ENCODE measurements at places on chromosomes 2 and 18. TPM values are rescaled to one million over a fixed set of nuclear protein-coding genes. Genes with fewer than 3 reads are reported as not detected.

DNA sequence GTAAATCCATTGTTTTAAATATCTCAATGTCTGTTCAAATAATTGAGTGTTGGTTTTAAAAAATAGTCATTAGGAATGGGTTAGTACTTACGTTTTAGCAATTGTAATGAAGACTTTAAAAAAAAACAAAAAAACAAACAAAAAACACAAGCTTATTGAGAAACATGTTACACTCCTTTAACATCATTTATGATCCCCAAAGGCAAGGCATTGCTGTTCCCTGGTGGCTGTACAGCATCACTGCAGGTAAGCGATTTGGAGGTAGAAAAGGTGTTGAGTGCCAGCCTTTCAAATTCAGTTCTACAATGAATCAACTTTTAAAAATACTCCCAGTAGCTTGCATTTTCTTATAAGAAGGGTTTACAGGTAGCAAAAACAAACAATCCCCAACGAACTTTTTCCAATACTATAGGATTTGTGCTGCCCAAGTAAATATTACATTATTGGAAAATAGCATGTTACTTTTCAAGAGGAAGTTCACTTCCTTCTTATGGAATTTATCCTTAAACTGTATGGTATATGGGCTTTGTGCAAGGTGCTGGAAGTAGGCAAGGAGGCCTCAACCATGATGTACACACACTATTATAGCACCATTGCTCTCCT, 27.5 kb downstream of the CNRIP1 start:
- no peaks in the 10 kb centered on the region for H3K27me3 ChIP-seq
- no peak overlapping the region for H3K4me3 ChIP-seq
- H3K4me1 ChIP-seq, result no peaks in the 10 kb centered on the region
- H3K27ac ChIP-seq, result no peak overlapping the region
- DNase-seq, result no peak
- H3K36me3 ChIP-seq, result no peaks in the 10 kb centered on the region

DNA sequence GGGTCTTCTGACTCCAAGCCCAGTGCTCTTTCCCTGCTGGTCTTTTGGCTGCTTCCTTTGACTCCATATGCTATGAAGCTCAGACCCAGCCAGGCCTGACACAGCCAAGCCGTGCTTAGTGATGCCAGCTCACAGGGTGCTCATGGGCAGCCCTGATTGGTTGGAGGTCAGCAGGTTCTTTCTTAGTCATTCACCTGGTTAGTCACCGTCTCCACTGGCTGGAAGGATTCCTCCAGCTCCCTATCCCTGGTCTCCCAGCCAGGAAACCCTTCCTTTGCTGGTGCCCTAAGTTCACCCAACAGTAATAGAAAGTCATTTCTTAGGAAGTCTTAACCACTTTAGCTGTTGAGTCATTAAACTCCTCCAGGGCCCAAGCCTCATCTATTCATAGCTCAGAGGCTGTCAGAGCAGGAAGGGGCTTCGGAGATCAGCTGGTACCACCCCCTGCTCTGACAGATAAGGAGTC, 3.9 kb downstream of the KCNK3 start:
- no peak overlapping the region for H3K4me3 ChIP-seq
- no peak for DNase-seq
- peaks cover 9% of the 10 kb centered on the region for H3K27me3 ChIP-seq
- no peak overlapping the region for H3K27ac ChIP-seq
- no peaks in the 10 kb centered on the region for H3K4me1 ChIP-seq
- H3K36me3 ChIP-seq, result no peaks in the 10 kb centered on the region

GRCh38 chr2:203631068-203631757, 75.2 kb upstream of the CD28 start:
- H3K4me1 ChIP-seq, result no peaks in the 10 kb centered on the region
- H3K27me3 ChIP-seq, result no peaks in the 10 kb centered on the region
- no peak overlapping the region for H3K27ac ChIP-seq
- no peaks in the 10 kb centered on the region for H3K36me3 ChIP-seq

DNA sequence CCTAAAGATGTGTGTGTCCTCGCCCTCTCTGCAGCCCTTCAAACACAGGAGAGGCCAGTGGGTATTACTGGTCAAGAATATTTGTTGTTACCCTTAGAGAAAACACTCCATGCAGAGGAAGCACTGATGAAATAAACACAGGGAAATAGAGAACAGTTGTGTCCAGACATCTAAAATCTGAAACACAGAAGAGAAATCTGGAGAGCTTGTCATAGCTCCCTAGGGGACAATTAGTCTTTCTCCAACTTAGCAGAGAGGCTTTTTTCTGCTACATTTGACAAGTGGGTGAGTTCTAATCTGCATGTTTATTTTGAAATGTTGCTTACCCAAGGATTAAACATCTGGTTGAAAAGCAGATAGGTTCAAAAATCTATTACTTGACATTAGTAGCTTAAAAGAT, 190.1 kb downstream of the CTNNA2 start:
- H3K36me3 ChIP-seq, result no peaks in the 10 kb centered on the region
- no peaks in the 10 kb centered on the region for H3K27me3 ChIP-seq
- no peak overlapping the region for H3K4me3 ChIP-seq
- DNase-seq, result no peak
- no peak overlapping the region for H3K27ac ChIP-seq
- H3K4me1 ChIP-seq, result no peaks in the 10 kb centered on the region

- no peaks in the 10 kb centered on the region for H3K27me3 ChIP-seq
- H3K4me3 ChIP-seq, result no peak overlapping the region
- H3K36me3 ChIP-seq, result no peaks in the 10 kb centered on the region
- no peak overlapping the region for H3K27ac ChIP-seq
These were observed 743.6 kb upstream of the FANCL start for GRCh38 chr2:58984731-58985130.

DNA sequence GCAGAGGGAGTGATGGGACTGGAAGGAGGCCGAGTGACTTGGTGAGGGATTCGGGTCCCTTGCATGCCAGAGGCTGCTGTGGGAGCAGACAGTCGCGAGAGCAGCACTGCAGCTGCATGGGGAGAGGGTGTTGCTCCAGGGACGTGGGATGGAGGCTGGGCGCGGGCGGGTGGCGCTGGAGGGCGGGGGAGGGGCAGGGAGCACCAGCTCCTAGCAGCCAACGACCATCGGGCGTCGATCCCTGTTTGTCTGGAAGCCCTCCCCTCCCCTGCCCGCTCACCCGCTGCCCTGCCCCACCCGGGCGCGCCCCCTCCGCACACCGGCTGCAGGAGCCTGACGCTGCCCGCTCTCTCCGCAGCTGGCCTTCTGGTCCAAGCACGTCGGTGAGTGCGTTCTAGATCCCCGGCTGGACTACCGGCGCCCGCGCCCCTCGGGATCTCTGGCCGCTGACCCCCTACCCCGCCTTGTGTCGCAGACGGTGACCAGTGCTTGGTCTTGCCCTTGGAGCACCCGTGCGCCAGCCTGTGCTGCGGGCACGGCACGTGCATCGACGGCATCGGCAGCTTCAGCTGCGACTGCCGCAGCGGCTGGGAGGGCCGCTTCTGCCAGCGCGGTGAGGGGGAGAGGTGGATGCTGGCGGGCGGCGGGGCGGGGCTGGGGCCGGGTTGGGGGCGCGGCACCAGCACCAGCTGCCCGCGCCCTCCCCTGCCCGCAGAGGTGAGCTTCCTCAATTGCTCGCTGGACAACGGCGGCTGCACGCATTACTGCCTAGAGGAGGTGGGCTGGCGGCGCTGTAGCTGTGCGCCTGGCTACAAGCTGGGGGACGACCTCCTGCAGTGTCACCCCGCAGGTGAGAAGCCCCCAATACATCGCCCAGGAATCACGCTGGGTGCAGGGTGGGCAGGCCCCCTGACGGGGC, 4.6 kb downstream of the PROC start:
- H3K27me3 ChIP-seq, result no peaks in the 10 kb centered on the region
- no peaks in the 10 kb centered on the region for H3K36me3 ChIP-seq
- H3K4me1 ChIP-seq, result peaks cover 8% of the 10 kb centered on the region
- H3K4me3 ChIP-seq, result no peak overlapping the region
- no peak for DNase-seq

DNA sequence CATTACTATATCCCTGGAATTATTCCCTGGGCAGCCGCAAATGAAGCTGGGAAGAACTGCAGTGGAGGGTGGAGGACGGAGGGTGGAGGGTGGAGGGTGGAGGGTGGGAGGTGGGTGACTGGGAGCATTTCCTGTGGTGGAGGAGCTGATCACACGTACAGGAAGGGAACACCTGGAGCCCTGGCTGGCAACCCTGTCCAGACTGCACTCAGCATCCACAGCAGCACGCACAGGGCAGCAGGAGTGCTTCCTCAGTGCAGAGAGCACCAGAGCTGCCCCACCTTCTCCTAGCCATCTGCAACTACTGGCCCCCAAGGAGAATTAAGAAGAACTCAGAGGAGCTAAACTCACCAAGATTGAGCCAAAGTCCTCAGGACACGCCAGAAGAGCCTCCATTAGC, 249.9 kb downstream of the EIPR1 start:
- no peaks in the 10 kb centered on the region for H3K4me1 ChIP-seq
- H3K27ac ChIP-seq, result no peak overlapping the region
- H3K4me3 ChIP-seq, result no peak overlapping the region

DNA sequence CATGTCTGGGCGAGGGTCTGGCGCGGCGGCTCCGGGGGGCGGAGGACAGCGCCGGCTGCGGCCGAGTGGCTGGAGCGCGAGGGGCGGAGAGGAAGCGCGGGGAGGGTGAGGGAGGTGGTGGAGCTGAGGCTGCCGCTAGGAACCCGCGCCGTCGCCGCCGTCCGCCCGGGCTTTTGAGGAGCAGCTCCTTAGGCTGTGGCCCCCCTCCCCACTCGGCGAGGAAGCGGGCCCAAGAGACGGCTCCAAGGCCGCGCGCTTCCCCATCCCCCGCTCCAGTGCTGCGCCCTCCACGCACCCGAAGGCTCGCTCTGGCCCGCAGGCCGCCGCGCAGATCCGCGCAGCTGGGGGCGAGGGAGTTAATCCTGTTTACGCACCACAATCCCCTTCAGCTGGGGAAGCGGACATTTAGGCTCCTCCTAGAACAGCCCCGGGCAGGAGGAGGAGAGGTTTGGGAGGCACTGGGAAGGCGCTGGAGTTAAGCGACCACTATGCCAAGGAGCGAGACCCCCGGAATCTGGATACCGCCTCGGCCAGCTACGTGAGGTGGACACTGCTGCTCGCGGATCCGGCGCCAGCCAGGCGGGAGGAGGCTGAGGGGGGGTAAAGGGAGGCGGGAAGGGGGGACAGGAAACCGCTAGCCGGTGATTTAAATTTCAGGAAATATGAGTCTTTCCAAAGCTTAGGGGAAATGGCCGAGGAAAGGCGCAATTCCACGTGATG, at the start of gene CNRIP1:
TSS of gene CNRIP1 (minus strand) at position 552 of the 720 bp plus-strand sequence. CDS start at position 3, 549 bp downstream.
- H3K27me3 ChIP-seq, result peaks cover 16% of the 10 kb centered on the region
- no peak for DNase-seq
- no peaks in the 10 kb centered on the region for H3K36me3 ChIP-seq

GRCh38 chr18:79629249-79629558, 50.4 kb upstream of the CTDP1 start:
- H3K36me3 ChIP-seq, result no peaks in the 10 kb centered on the region
- no peak overlapping the region for H3K4me3 ChIP-seq
- H3K4me1 ChIP-seq, result no peaks in the 10 kb centered on the region
- no peak overlapping the region for H3K27ac ChIP-seq
- no peaks in the 10 kb centered on the region for H3K27me3 ChIP-seq
- no peak for DNase-seq

DNA sequence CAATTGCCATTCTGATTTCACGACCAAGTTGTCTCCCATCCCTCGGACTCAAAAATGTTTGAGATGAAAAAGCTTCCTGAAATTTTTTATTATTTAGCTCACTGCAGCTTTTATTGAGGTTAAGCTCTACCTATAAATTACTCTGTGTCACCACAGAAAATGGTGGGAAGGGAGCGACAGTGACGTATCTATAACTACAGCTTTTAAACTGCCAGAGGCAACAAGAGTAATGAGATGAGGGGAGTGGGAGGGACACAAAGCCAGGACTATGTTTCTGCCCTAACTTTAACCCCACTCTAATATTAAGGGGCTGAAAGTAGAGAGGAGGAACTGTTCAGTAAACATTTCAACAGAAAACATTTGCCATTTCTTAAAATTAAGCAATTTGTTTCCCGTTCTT, 37.4 kb downstream of the SMAD2 start:
- H3K36me3 ChIP-seq, result no peaks in the 10 kb centered on the region
- no peak overlapping the region for H3K27ac ChIP-seq
- no peaks in the 10 kb centered on the region for H3K27me3 ChIP-seq
- H3K4me1 ChIP-seq, result peaks cover 13% of the 10 kb centered on the region
- DNase-seq, result no peak
- no peak overlapping the region for H3K4me3 ChIP-seq

GRCh38 chr2:29618024-29618423, 303.4 kb downstream of the ALK start:
- H3K4me1 ChIP-seq, result no peaks in the 10 kb centered on the region
- H3K4me3 ChIP-seq, result no peak overlapping the region

- H3K36me3 ChIP-seq, result no peaks in the 10 kb centered on the region
- DNase-seq, result no peak
- H3K4me3 ChIP-seq, result no peak overlapping the region
These were observed 2786.5 kb downstream of the RPIA start for GRCh38 chr2:91477731-91478672.

DNA sequence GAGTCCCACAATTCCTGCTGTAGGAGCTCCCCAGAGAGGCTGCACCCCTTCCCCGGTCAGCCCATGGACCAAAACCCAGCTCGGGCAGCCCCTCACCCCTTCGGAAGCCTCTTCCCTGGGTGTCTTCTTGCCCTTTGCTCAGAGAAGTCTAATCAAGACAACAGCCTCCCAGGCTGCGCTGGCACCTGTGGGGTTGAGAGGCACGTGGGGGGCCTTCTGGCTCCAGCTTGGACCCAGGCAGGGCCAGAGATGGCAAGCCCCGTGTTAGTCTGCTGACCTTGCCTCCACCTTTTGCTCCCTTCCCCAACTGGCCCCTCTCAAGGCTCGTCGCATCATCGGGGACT, 10.4 kb downstream of the SLC4A3 start:
- DNase-seq, result no peak
- H3K27me3 ChIP-seq, result no peaks in the 10 kb centered on the region
- H3K4me1 ChIP-seq, result no peaks in the 10 kb centered on the region
- no peak overlapping the region for H3K4me3 ChIP-seq
- H3K36me3 ChIP-seq, result no peaks in the 10 kb centered on the region

GRCh38 chr2:217142649-217143266, 282.9 kb upstream of the TNP1 start:
- no peak overlapping the region for H3K4me3 ChIP-seq
- H3K27ac ChIP-seq, result no peak overlapping the region
- H3K36me3 ChIP-seq, result no peaks in the 10 kb centered on the region
- DNase-seq, result no peak
- H3K4me1 ChIP-seq, result no peaks in the 10 kb centered on the region

GRCh38 chr2:150490466-150490865, 3.0 kb upstream of the RND3 start:
- DNase-seq, result no peak
- H3K27me3 ChIP-seq, result peaks cover 5% of the 10 kb centered on the region
- H3K27ac ChIP-seq, result no peak overlapping the region
- H3K4me1 ChIP-seq, result no peaks in the 10 kb centered on the region

GRCh38 chr2:63438181-63438580, 150.1 kb downstream of the WDPCP start:
- no peak overlapping the region for H3K27ac ChIP-seq
- H3K4me3 ChIP-seq, result no peak overlapping the region
- no peaks in the 10 kb centered on the region for H3K36me3 ChIP-seq
- H3K27me3 ChIP-seq, result no peaks in the 10 kb centered on the region
- no peaks in the 10 kb centered on the region for H3K4me1 ChIP-seq

ELOA2 gene
- total RNA-seq, result not detected

SPATA3 gene
- not detected for total RNA-seq

CDKL4 gene
- not detected for total RNA-seq

PLEK gene
- total RNA-seq, result 9.1 TPM

PARD3B gene
- 1.2 TPM for total RNA-seq

PARD6G gene
- 1.3 TPM for total RNA-seq

Data from CD4-positive, alpha-beta memory T cell (primary cell).